ENCODE measurements at places on chromosomes 2 and 18.

DNA sequence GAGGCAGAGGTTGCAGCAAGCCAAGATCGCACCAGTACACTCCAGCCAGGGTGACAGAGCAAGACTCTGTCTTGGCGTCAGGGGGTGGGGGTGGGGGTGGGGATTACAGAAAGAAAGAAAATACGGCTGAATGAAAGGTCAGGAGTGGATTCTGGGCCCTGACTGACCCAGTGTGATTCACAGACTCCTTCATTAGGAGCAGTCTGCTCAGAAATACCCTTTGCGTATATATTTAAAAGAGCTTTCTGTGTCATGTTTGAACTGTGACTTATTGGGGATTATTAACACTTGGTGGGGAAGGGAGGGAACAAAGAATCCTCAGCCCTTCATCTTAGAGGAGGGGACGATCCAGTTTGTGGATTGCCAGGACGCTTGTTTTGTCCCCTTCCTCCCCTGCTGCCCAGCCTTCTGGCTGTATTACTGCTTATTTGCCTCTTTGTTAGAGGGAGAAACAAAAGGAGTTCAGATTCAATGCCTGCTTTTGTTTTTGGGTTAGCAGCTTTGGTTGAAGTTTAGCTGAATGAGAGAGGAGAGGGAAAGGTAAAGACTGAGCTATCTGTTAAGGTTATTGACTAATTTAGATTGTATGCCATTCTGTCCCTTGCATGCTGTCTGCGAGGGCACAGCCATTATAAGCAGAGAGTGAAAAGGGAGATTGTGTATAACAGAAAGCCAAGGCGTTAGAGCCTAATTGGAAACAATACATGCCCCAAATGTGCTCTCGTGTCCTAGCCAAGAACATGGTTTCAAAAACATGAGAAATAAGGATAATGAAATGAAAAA, 118.3 kb downstream of the FMNL2 start:
- no peak overlapping the region for H3K27ac ChIP-seq
- no peaks in the 10 kb centered on the region for H3K4me1 ChIP-seq
- no peaks in the 10 kb centered on the region for H3K36me3 ChIP-seq

GRCh38 chr18:12895014-12895413, 11.0 kb upstream of the PTPN2 start:
- H3K4me3 ChIP-seq = no peak overlapping the region
- no peaks in the 10 kb centered on the region for H3K27me3 ChIP-seq
- DNase-seq = no peak
- no peak overlapping the region for H3K27ac ChIP-seq
- no peaks in the 10 kb centered on the region for H3K36me3 ChIP-seq

GRCh38 chr2:67500541-67500940, 103.4 kb downstream of the ETAA1 start:
- no peak for DNase-seq
- no peaks in the 10 kb centered on the region for H3K27me3 ChIP-seq
- H3K4me3 ChIP-seq = no peak overlapping the region
- no peaks in the 10 kb centered on the region for H3K36me3 ChIP-seq
- H3K4me1 ChIP-seq = no peaks in the 10 kb centered on the region

- no peaks in the 10 kb centered on the region for H3K4me1 ChIP-seq
- H3K27ac ChIP-seq = no peak overlapping the region
- no peak overlapping the region for H3K4me3 ChIP-seq
- no peaks in the 10 kb centered on the region for H3K36me3 ChIP-seq
- no peaks in the 10 kb centered on the region for H3K27me3 ChIP-seq
These were observed 53.1 kb downstream of the OLA1 start for GRCh38 chr2:174195253-174195652.
